ENCODE measurements at places on chromosomes 2 and 18. TPM values are rescaled to one million over a fixed set of nuclear protein-coding genes. Genes with fewer than 3 reads are reported as not detected.

The TLX2 gene
- not detected for polyA plus RNA-seq

The IL18RAP gene
- 0.04 TPM for polyA plus RNA-seq

The RAX gene
- not detected for polyA plus RNA-seq

The MDH1B gene
- polyA plus RNA-seq = 0.30 TPM

GRCh38 chr2:219689676-219690628 lies 62.5 kb downstream of the SLC4A3 start:
- DNase-seq = no peak

GRCh38 chr2:45622336-45623075 lies 11.4 kb upstream of the SRBD1 start:
- DNase-seq = no peak

- DNase-seq = no peak
Observed at GRCh38 chr2:181955010-181955409, 30.6 kb upstream of the PPP1R1C start.

Measured in psoas muscle (tissue), 8 donors.